ENCODE measurements at places on chromosomes 7 and 10.

GRCh38 chr10:69209787-69210484 lies 10.2 kb upstream of the HKDC1 start:
- no peak for DNase-seq

DNA sequence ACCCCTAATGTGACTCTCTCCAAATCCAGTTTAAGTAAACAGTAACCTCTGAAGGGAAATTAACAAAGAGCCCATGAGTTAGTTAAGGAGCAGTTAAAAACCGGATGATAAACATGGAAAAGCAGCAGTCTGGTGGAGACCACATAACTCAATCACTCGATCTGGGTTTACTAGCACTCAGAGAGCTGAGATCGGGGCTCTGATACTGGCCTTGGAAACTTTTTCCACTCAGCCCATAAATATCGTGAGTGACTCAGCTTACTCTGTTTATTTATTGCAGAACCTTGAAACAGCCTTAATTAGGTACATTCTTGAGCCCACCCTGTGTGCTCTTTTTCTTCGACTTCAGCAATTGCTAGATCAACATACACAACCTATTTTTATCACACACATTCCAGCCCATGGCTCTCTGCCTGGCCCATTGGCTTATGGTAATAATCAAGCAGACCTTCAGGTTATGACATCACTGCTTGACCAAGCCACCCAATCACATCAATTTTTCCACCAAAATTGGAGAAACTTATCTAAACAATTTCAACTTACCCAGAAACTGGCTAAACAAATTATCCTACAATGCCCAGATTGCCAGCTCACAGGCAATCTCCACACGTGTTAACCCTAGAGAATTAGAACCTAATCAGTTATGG lies 82.2 kb upstream of the GPR22 start:
- no peak for DNase-seq

DNA sequence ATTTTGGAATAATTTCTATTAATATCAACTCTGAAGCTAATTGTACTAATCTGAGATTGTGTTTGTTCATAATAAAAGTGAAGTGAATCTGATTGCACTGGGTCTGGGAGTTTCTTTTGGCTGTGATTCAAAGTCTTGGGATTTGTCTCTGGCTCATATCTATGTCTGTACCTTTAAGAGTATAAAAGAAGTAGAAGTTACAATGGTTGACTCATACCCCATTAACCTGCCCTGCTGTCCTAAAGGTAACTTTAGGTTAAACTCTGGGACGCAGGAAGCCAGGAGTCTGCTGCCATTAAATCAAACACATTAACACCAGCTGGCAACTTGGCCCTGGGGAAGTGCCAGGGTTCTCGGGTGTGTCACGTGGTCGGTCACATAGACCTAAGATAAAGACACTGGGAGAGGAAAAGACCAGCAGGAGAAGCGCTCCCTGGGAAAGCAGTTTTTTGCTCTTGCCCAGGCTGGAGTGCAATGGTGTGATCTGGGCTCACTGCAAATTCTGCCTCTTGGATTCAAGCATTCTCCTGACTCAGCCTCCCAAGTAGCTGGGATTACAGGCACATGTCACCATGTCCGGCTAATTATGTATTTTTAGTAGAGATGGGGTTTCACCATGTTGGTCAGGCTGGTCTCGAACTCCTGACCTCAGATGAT lies 17.8 kb downstream of the SCD start:
- no peak for DNase-seq

- DNase-seq = no peak
Measured at GRCh38 chr7:47932016-47932415, 16.2 kb downstream of the PKD1L1 start.

DNA sequence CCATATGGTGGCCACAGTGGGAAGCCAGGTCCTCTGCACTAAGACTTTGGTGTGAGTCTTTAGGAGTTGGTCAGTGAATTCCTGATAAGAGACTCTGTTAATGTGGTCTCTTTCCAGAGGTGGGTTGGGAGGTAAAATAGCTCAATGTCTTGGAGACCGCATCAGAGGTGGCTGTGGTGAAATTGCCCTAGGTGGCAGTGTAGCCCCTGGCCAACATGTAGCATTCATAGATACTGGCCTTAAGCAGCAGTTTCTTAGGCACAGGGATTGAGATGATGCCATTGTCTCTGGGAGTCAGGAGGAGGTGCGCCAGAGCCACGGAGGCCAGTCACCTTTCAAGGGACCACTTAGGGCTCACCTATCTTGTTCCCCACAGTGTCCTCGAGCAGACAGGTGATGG lies 202.8 kb downstream of the CREB5 start:
- no peak for DNase-seq

- no peak for DNase-seq
Measured at GRCh38 chr10:48400850-48401220, 94.4 kb downstream of the MAPK8 start.

GRCh38 chr10:129079705-129080104 lies 387.3 kb upstream of the MGMT start:
- DNase-seq = no peak

Measured in activated T-helper 1 cell treated with anti-CD3 and anti-CD28 coated beads, Interleukin-2, amount 50 U/mL, for 16 hours (primary cell).